ENCODE measurements at places on chromosomes 1 and 21.

DNA sequence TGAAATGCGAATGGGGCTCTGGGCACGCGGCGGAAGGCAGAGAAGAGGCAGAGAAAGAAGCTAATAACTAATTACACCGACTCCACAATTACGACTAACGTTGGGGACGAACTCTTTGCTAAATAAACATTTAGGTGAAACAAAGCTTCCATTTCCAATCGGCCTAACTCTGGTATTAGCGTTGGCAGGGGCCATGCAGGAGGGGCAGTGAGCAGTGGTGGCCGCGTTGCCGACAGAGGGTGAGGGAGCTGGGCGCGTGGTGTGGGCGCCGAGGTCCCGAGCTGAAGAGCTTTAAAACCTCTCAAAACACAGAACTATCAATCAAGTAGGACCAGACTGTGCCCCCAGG lies 553 bp upstream of the NDUFV3 start:
- DNase-seq: no peak

GRCh38 chr1:89780721-89781120 lies 40.1 kb upstream of the LRRC8D start:
- DNase-seq: peak; percentile 51

DNA sequence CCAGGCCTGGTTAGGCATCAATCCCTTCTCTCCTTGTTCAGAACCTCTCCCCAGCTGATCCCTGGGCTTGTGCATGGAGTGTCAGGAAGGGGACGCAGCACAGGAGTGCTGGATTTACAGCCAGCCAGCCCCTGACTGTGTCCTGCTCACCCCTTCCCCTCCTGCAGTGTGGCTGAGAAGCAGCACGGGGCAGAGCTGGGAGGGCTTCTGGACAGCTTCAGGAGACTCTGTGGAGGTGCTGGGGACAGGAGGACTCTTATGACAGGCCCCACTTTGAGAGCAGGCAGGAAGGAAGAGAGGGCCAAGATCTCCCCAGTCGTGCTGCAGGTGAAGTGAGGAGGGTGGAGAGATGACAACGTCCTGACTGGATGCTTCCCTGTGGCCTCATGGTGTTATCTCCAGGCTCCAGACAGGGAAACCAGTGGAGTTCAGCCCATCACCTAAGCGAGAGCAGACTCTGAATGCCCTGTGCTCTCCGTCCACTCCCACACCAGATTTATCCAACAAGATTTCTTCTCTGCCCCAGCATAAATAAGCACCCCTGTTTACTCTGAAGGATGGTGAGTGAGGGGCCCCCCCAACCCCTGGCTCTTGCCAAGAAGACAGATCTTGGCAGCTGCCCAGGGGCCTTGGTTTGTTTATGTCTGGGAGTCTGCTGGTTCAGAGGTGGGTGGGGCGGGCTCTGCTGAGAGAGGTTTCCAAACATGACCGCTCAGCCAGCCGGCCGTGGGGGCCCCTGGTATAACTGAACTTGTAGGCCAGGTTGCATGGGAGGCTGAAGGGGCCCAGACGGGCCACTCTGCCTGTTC lies 21.3 kb downstream of the TMCC2 start:
- peak; percentile 85 for DNase-seq

DNA sequence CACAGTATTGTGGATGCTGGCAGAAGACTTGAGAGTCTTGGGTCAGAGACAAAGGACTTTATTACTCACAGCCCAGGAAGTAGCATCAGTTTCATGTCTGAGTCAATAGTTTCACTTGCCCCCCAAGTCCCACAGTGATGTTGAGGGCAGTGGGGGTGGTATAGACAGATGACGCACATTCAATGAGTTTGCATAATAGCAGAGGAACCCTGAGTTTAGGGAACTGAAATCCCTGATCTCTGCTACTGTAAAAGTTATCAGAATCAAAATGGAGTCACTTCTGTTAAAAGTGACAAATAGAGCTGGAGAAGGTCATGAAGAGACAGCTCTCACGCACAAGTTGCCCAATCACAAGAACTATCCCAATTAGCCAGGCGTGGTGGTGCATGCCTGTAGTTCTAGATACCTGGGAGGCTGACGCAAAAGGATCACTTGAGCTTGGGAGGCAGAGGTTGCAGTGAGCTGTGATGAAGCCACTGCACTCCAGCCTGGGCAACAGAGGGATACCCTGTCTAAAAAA lies 11.5 kb upstream of the HCRTR1 start:
- DNase-seq: no peak

GRCh38 chr1:116346943-116347673 lies 25.9 kb upstream of the ATP1A1 start:
- no peak for DNase-seq

DNA sequence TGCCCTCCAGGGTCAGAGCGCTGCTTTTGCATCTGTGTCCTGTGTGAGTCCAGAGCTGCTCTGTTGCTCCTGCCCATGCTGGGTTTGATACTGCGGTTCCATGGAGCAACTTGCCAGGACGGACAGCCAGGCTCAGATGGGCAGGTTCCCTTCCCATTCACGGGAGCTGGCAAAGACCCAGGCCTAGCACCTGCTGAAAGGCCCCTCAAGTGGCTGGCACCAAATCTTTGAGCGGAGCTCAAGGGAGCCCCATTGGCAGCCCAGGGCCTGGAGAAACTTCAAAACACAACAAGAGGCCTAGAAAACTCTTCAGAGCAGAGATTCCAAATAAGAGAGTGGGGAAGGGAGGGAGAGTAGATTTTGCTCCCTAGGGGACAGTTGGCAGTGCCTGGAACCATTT lies 97.2 kb downstream of the ACTL8 start:
- no peak for DNase-seq

GRCh38 chr1:239536165-239536849 lies 149.9 kb downstream of the CHRM3 start:
- DNase-seq: no peak
